Uterus (tissue), 4 donors: ENCODE measurements at places on chromosomes 1 and 21.

DNA sequence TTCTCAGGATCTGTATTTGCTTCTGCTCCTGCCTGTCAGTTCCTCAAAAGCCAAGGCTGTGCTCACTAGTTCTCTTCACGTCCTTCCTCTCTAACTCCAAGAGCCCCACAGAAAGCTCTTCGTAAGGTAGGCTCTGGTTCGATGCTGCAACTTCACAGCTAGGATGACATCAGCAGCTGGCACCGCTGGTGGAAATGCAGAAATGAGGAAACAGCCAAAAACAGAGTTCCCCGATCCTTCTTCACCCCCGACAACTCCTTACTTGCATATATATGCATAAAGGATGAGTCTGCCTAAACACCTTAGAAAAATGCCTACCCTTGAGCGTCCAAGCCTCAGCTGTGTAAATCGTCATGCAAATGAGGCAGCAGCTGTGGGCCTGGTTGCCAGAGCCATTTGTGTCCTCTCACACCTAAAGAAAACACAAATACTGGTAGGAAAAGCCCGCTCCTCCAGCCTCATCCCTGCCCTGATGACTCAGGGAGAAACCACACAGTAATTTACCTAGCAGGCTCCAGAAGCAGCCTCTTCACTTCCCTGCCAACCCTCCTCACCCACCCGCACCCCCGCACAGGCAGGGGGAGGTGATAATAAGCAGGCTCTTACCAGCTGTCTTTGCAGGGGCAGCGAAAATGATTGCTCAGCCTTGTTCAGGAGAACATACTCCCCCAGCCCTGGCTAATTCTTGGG lies 28.2 kb downstream of the BATF3 start:
- peak; percentile 36 for DNase-seq

DNA sequence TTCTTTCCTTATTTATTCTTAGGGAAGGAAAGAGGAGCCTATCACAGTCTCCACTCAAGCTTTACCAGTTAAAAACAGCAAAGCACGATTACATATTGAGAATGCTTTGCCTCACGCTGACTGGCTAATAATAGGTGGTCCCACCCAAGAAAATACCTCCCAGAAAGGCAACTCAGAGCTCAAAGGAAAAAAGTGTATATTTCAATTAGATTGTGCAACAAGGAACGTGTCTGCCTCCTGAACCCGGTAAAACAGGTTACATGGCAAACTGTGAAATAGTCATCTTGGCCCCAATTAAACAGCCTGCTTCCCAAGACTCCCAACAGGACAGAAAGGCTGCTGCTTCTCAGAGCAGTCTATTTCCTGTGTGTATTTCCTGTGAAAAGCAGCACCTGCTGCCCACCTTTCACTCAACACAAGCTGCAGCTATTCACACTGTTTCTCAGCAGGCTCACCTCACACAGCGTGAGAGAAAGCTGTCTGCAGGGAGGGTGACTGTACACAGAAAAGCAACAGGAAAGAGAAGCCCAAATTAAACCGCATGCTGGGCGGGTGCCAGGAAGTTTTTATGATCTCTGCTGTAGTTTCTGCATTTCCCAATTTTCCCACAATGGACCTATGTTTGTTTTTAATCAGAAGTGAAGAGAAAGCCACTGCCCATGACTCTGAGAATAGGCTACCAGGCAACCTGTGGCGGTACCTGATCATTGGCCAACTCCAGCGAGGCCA lies 44.0 kb downstream of the URB1 start:
- DNase-seq: no peak

GRCh38 chr1:115429884-115430283 lies 91.8 kb upstream of the NGF start:
- DNase-seq: no peak

DNA sequence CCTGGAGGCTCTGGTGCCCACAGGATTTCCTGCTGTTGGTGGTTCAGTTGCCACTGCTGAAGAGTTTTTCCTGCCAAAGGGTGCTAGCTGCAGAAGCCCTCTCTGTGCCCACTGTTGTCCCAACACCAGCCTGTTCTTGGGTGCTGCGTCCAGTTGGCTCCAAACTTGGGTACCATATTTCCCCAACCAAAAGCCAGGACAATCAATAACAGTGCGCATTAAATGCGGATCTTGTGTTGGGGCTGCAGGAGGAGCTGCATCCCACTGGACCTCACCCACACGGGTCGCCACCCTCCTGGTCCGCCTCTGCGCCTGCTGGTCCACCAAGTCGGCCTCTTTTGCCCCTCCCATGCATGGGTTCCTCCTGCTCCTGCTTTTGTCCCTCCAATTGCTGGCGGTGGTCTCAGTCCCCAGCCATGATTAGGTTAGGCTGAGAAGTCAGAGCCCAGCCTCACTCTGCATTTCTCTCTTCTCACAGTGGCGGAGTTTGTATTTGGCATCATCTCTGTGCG lies 9.8 kb downstream of the ABCG1 start:
- DNase-seq: no peak

DNA sequence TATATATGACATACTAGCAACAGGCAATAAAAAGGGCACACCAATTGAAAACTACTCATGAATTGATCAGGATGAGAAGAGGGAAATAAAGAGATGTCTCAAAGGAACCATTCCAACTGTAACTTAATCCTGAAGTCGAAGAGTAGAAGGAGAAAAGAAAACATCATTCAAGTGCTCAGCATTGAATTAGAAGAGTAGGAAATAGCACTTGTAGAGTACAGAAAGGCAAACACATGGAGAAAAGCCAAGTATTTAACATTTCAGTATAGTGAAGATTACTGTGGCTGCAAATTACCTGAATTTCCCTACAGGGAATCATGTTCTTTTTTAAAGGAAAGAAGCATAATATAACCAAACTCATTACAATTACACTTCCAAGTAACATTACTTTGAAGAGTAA lies 205.0 kb downstream of the KCTD3 start:
- DNase-seq: no peak

DNA sequence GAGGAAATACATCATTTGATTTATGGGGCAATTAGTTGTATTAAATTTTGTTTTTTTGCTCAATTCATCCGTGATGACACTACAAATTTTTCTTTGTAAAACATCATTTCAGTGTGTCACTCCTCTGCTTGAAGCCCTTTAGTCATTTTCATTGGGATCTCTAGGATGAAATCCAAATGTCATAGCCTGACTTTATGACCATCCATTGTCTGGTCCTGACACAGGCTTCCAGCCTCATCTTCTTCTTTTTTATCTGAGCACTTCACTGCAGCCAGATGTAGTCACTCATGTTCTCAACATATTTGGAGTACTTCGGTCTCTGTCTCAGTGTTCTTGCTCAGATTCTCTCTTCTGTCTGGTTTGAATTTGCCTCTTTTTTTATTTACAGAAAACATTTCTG lies 173.1 kb downstream of the HMCN1 start:
- DNase-seq: no peak

DNA sequence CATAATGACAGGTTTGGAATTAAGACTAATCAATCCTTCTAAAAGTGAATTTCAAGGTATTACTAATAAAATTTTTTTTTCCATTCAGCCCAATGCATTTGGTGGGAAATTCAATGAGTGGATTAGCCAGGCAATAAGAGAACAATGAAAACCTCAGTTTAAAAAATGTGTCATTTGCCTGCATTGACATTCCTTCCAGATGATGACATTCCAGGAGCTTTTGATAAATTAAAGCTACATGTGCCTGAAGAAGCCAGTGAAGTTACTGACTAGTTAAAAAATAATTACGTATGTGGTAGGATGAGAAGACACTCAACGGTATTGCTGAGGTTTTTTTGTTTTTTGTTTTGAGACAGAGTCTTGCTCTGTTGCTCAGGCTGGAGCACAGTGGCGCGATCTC lies 37.9 kb upstream of the RC3H1 start:
- no peak for DNase-seq

- no peak for DNase-seq
Measured at GRCh38 chr1:117060441-117061317, 553 bp downstream of the TTF2 start.

DNA sequence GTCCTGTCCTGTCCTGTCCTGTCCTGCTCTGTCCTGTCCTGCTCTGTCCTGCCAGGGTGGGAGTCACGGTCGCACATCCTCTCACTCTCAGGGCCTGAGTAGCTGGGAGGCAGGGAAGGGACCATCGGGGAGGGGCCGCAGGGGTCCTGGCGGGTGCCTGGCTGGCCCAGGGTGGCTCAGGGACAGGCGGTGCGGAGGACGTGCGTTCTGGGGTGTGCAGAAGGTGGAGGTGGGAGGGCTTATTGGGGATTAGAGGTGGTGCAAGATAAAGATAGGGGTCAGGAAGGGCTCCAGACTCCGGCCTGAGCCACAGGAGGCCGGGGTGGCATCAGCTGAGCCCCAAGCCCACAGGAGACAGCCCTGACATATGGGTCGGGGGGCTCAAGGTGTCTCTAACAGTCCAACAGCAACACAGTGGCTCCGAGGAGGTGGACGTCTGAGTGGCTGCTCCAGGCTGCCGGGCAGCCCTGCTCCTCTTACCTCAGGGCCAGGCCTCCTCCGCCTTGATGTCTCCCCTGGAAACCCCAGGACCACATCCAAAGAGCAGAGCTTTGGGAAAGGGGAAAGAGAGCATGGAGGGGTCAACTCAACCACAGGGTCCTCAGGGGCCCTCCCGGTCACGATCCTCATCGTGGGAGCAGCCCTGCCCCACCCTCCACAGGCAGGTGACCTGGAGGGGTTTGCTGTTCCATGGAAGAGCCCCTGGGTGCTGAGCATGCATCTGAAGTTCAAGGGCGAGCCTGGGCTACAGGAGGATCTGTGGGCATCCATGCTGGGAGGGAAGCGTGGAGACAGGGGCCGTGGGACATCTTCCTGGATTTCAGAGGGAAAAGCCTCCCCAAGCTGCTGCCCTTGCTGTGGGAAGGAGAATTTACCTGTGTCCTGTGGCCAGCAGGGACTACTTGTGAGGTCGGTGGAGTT lies 39.6 kb upstream of the ADARB1 start:
- DNase-seq: peak; percentile 13

GRCh38 chr1:234270581-234271242 lies 102.5 kb upstream of the COA6 start:
- DNase-seq: no peak

DNA sequence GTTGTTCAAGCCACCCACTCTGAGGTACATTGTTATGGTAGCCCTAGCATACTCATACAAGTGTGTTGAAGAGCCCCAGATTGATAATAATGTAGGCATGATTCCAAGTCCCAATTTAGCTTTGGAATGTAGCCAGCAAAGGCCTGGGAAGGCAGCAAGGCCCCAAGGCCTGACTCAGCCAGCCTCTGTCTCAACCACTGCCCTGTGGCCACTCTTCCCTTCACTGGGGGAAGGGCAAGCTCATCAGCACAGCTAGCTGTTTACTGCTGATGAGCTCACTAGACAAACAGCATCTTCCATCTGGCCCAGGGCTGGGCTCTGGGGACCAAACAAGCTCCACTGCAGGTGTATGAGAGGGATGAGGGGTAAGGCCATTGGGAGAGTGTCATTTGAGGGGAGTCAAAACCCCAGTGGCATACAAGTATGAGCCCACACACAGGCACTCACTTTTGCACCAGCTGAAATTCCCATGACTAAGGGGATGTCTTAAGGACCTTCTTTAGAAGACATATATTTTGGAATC lies 2.2 kb upstream of the IRF6 start:
- no peak for DNase-seq

- DNase-seq: no peak
Measured at GRCh38 chr1:28801461-28801860, 10.5 kb upstream of the OPRD1 start.

DNA sequence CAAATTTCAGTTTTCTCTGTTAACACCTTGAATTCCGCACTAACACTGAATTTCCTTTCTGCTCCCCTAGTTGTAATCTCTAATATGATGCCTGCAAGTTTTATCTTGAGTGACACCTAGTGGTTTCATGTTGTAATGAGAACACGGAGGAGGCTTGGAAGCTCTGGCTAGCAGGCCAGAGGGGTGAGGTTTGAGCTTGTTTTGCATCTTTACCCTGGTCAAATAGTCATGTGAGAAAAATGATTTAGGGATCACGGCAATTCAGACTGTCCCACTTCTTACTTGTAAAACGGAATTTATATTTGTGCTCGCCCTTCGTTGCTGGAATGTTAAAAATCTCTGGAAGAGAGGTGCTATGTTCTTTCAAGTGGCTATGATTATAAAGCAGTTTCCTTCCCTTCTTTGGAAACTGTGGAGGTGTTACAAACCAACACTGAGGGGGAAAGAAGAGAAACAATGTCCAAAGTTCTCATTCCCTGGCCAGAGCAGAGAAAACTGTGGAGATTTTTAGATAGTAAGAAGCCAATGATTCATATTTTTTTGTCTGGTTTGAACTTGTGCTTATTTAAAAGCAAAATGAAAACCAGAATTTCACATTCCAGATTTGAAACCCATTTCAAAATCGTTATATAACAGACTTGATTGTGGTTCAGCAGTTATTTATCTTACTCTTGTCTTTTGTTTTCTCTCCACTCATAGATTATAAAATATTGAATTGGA lies 5.3 kb upstream of the MROH9 start:
- peak; percentile 20 for DNase-seq

GRCh38 chr1:181120924-181121323 lies 32.4 kb downstream of the IER5 start:
- DNase-seq: no peak

DNA sequence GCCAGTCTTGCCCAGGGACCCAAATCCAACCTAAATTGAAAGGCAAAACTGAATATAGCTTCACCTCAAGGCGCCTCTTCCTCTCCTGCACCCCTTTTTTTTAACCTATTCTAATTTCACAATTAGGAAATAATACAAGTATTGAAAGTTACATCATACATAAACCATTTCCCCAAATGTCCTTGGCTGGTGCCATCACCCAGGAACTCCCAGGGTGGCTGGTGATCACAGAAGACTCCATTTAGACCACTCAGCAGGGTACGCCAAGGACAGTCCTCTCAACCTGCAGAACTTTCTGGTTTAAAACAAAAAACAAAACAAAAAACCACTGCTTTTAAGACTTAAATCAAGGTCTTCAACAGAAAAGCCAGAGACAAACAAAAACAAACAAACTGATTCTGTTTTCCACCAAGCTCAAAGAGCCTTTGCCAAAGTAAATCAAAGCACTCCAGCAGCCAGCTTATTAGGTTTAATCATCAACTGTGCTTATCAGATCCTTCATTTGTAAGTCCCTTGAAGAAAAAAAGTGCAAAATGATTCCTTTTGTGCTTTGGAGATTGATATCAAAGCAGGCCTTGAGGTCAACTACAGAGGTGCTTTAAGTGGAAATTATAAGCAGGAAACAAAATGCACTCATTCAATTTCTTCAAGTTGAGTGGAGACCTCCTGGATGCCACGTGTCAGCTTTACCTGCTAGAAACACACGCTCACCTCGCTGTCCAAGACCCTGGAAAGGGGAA lies 113.0 kb downstream of the ETS2 start:
- DNase-seq: no peak

DNA sequence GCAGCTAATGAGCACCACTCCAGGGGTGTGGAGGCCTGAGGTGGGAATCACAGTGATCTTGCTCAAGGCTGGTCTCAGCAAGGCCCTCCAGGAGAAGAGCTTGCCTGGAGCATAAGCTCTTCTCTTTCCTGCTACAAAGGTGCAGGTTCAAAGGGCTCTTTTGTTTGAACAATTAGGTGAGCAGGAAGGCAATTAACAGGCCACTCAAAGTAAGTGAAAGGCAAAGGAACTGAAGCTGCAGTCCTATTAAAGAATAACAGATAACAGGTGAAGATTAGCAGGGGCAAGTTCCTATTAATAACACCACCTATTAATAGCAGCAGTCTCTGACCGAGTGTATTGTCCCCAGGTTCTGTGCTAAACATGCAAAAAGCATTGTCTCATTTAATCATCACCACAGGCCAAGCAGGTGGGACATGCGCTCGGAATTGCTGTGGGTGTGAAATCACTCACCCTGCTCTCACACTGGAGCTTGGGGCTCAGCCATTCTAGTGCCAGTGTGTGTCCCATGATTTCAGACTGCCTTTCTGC lies 113.8 kb downstream of the RHOU start:
- DNase-seq: no peak
